Breast epithelium (tissue), 4 donors: ENCODE measurements at places on chromosomes 6 and 20. TPM values are rescaled to one million over a fixed set of nuclear protein-coding genes. Genes with fewer than 3 reads are reported as not detected.
A peak's percentile ranks its signal among the peaks of the same experiment; 100 is the strongest.

Gene MAS1
- not detected for total RNA-seq

GRCh38 chr6:99629293-99629692 is 22.7 kb downstream of the PRDM13 start:
- H3K4me1 ChIP-seq: no peaks in the 10 kb centered on the region
- no peak for DNase-seq
- no peaks in the 10 kb centered on the region for H3K36me3 ChIP-seq
- H3K27ac ChIP-seq: no peak overlapping the region
- H3K4me3 ChIP-seq: no peak overlapping the region

GRCh38 chr20:2139250-2139649 is 37.6 kb downstream of the STK35 start:
- no peaks in the 10 kb centered on the region for H3K36me3 ChIP-seq
- H3K4me1 ChIP-seq: no peaks in the 10 kb centered on the region
- no peaks in the 10 kb centered on the region for H3K27me3 ChIP-seq
- H3K27ac ChIP-seq: no peak overlapping the region
- DNase-seq: no peak
- no peak overlapping the region for H3K4me3 ChIP-seq

DNA sequence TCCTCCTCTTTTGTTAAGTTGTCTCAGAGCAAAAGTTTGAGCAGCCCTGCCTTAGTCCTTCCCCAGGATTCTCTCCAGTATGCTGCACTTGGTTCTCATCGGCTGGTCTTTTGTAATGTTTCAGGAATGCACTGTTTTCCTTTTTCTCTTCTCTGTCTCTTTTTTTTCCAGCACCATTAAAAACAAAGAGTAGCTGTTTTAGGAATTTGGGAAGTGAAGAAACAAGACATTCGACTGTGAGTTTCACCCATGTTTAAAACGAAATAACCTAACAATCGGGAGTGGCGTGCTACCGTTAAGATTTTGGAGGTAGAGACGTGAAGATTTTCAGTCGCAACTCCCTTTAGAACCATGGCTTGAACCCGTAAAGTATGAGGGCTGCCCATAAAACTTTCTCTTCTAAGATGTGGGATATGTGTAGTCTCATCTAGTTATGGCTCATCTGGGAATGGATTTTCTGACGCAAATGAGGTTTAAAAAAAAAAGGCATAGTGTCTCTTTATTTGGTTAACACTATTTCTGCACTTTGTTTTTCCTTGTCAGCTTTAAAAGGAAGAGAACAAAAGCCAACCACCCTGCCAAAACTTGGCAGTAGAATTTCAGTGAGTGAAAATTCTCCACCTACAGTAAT is 35.9 kb upstream of the RAB23 start:
- no peaks in the 10 kb centered on the region for H3K27me3 ChIP-seq
- peak overlapping the region; percentile 84 for H3K27ac ChIP-seq
- H3K36me3 ChIP-seq: no peaks in the 10 kb centered on the region
